Uterus (tissue), 4 donors: ENCODE measurements at places on chromosomes 7 and 10. TPM values are rescaled to one million over a fixed set of nuclear protein-coding genes. Genes with fewer than 3 reads are reported as not detected.

DNA sequence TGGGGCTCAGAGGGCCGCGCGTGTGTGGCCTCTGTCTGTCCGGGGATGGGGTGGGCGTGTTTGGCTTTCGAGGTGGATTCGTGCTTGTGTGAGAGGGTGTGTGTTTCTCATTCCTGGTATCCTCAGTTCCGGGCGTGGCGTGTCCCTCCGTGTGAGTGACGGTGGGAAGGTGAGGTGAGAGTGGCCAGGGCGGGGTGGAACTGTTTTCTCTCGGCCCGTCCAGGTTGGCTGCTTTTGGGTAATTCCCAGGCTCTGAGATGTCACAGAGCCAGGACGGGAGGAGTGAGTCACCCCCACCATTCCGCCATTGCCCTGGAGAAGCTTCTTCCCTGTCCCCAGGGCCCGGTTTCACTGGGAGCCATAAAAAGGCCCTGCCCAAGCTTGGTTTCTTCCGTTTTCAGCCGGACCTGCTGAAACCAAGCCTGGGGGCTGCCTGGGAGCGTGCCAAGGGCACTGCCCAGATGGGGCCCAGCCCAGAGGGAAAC lies 21.3 kb upstream of the CLDN4 start:
- no peaks in the 10 kb centered on the region for H3K27me3 ChIP-seq
- H3K27ac ChIP-seq: no peak overlapping the region
- no peak for DNase-seq
- no peaks in the 10 kb centered on the region for H3K36me3 ChIP-seq

- H3K4me1 ChIP-seq: no peaks in the 10 kb centered on the region
- H3K27me3 ChIP-seq: no peaks in the 10 kb centered on the region
- no peak overlapping the region for H3K27ac ChIP-seq
Measured at GRCh38 chr7:93435791-93436190, 138.7 kb downstream of the CALCR start.

DNA sequence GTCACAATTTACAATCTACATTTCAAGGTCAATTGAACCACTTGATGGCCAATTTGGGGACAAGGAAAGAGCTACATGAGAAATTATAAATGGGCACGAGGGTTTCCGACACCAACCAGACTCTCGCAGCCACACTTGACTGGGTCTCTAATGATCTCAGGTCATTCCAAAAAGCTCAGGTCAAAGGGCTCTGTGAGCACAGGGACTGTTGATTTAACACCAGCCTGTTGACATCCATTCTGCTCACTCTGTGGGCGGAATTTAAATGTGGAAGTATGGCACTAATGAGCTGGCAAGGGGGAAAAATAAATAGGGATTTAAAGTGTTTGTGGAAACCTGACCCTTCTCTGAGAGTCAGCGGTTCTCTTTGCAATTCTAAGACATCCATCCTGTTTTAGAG lies 810.7 kb upstream of the AUTS2 start:
- DNase-seq: no peak
- no peaks in the 10 kb centered on the region for H3K4me1 ChIP-seq
- no peak overlapping the region for H3K4me3 ChIP-seq
- H3K36me3 ChIP-seq: no peaks in the 10 kb centered on the region
- H3K27ac ChIP-seq: no peak overlapping the region
- no peaks in the 10 kb centered on the region for H3K27me3 ChIP-seq

CLCN1 gene
- total RNA-seq: 0.21 TPM

SPACDR gene
- total RNA-seq: not detected

TCERG1L gene
- not detected for total RNA-seq
